ENCODE measurements at places on chromosomes 16 and 17.
A peak's percentile ranks its signal among the peaks of the same experiment; 100 is the strongest.

GRCh38 chr16:47060596-47060995 is 83.1 kb downstream of the NETO2 start:
- no peak for DNase-seq

DNA sequence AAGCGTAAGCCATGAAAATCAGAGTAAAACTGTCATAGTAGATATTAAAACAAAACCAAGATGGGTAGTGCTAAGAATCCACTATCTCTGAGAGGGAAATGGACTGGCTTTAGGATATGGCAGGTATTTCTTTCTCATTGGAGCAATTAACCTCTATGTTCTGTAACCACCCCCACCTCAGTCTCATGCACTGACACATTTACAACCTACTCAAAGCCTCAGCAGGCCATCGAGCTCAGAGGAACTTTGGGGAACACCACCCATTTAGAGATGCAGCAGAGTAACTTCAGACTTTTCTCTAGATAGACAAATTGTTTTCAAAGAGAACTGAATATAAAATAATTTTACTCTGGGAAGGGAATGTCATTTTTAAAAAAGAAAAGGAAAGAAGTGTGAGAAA is 615.8 kb upstream of the ZFHX3 start:
- DNase-seq = no peak

DNA sequence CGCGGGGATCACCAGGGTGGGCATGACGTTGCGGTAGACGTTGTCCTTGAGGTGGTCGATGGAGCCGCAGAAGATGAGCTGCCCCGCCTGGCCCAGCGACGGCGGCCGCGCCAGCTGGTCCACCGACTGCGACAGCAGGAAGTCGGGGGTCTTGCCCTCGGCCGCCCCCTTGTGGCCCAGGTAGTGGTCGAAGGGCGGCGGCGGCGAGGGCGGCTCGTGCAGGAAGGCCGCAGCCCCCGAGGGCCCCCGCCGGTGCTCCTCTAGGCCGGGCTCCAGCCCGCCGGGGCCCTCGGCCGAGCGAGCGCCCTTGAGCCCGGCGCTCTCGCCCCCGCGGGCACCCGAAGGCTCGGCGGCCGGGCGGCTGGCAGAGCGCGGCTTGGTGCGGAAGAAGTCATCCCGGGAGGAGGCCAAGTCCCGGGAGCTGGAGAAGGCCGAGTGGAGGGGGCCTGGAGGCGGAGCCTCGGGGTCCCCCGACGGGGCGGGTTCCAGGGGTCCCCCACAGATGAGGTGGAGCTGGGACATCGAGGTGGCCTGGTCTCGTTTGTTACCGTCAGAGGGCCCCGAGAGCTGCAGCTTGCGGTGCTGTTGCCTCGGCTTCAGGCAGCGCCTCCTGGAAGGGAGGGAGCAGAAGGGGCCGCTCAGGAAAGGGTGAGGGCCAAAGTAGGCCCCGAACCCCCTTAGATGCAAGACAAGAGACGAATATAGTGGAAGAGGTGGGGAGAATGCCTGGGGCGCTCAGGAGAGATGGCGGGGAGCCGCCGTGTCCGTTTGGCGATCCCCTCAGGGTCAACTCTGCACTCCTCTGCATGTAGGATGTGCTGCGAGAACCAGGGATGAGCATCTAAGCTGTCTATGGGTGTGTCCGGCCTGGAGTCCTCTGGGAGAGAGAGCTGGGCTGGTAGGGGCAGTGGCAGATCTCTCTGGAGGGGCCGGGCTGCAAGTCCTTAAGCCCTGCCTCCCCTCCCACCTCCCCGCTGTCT is 8.8 kb downstream of the FAM171A2 start:
- peak; percentile 55 for DNase-seq

GRCh38 chr16:25106567-25107465 is 4.7 kb upstream of the LCMT1 start:
- peak; percentile 27 for DNase-seq
